ENCODE measurements at places on chromosomes 7 and 10. TPM values are rescaled to one million over a fixed set of nuclear protein-coding genes. Genes with fewer than 3 reads are reported as not detected.

DNA sequence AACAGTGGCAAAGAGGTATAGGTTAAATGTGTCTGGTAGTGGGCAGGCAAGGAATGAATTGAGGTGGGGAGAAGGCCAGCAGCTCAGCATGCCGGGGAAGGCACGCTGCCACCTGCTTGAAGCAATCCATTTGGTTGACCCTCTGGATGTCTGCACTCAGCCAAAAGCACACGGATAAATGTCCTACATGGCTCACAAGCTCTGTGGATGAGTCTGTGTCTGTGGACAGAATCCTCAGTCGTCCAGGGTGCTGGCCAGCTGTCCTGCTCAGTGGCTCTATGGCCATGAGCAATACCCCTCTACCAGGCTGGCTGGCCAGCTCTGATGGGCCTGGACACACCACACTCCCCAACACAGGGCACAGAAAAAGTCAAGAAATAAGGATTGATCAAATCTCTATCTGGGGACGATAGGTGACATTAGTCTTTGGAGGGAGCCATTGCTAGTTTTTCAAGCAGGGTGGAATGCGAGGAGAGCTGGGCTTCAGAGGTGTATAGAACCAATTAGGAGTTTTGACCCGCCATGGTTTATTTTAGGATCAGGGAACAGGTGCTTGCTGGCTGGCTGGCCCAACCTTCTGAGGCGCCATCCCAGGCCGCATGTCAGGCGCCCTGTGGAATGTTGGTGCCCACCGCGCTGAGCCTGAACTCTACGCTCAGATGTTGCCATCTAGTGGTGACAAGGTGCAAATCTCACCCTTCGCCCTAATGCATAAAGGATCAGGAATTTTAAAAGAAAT is 493.4 kb downstream of the TNS3 start:
- DNase-seq, result peak; percentile 84

- DNase-seq, result no peak
Measured at GRCh38 chr10:44069573-44069972, 315.3 kb downstream of the CXCL12 start.

GRCh38 chr7:101618207-101618839 is 10.8 kb downstream of the MYL10 start:
- DNase-seq, result no peak

DNA sequence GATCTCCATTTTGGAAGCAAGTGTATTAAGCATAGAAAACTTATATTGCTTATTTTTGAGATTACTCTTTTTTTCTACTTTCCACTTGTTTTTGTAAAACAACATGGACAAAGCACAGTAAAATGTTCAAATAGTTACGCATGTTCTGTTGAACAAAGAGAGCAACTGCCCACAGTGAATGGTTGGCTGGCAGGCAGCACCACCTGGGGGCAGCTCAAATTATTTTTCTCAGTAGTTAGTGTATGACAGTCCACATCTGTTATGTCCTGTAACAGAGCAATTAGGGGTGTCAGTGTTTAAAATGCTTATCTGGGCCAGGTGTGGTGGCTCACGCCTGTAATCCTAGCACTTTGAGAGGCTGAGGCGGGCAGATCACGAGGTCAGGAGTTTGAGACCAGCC is 46.1 kb upstream of the CACUL1 start:
- DNase-seq, result peak; percentile 59

- no peak for DNase-seq
Measured at GRCh38 chr7:102305414-102306268, 19.0 kb downstream of the SH2B2 start.

Gene CTTNBP2
- 56.4 TPM for total RNA-seq

Gene ITPRID1
- total RNA-seq, result 0.18 TPM

Gene LIPF
- total RNA-seq, result 18,610 TPM

DNA sequence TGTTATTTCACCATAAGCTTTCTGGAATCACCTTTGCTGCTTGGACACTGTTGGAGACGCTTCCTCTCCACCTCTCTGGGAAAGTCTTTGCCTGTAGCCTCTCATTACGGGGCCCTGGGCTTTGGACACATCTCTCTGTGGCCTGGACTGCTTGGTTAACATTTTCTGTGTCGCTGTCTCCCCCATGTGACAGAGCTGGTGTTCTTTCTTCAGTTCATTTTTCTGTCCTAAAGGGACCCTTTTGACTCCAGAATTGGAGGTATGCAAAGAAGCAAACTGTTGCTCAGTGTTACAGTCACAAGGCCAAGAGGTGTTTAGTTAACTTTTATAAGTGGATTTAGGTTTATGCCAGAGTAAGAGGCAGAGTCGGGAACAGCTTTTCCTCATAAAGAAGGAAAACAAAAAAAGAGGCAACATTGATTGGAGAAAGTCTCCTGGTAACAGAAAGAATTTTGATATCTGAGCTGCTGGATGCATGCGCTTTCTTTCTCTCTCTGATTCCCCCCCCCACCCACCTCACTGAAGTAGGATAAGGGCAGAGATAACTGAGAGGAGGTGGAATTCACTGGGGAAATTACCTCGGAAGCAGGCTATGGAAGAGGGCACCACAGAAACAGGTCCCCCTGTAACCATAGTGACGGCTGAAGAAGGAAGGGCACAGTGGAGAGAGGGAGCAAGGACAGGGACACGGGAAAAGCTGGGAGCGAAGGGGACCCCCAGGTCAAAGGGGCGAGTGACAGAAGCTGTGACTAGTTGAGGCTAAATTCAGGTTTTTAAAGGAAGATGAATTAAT is 57.8 kb downstream of the LGI1 start:
- DNase-seq, result peak; percentile 51

DNA sequence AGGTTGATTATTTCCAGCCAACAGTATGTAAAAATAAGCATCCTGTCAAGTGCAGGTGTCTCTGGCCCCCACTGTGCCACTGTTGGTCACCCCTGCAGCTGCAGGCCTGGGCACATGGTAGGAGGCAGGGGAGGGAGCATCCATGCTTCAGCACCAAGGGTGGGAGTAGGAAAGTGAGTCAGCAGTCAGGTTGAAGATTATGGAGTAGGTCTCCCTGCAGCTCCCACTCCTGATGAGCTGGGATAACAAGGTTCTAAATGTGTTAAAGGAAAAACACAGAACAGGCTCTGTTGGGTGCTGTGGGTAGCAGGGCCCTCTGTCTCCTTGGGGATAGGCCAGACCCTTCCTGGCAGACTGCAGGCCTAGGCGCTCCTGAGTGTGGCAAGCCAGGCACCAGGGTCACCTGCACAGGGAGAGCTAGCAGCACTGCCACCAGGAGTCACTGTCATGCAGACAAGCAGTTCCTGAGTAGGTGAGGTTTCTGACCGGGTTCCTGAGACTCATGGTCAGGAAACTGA is 59.3 kb downstream of the NUDCD3 start:
- DNase-seq, result peak; percentile 21

- peak; percentile 59 for DNase-seq
Measured at GRCh38 chr10:92413519-92413918, 122.6 kb downstream of the MARCHF5 start.

DNA sequence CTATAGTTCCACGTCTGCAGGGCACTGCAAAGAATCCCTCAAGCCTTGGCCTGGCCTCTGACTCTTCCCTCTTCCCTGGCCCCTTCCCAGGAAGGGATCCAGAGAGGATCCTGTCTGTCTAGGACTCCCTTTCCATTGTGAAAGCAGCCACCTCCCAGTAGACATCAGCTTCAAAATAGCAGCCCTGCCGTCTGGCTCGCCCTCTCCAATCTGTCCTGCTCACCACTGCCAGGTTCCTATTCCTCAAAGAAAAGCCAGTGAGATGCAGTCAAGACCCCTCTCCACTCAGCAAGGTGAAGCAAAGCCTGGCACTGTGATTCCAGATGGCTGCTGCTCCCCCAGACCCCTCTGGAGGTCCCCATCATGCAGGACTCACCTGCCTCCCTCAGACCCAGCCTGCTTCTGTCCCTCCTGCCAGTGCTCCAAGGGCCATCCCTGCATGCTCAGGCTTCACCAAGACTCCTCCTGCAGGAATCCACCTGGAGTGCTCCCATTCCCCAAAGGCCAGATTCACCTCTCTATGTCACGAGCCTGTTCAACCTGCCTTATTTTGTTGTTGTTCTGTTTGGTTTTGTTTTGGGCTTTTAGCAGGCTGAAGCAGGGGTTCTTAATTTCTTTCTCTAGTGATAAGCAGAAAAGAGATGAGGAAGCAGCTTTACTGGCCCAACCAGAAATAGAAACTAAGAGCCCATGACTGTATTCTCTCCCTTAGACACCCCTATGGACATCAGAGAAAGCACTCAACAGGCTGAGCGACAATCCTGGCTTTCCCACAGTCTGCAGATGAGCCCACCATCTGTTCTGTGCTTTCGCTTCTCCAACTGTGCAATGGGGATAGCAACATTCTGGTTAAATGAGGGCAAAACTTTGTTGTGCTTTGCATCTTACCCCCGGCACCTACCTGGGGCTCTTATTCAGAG is 305.1 kb downstream of the GRID1 start:
- DNase-seq, result peak; percentile 10

DNA sequence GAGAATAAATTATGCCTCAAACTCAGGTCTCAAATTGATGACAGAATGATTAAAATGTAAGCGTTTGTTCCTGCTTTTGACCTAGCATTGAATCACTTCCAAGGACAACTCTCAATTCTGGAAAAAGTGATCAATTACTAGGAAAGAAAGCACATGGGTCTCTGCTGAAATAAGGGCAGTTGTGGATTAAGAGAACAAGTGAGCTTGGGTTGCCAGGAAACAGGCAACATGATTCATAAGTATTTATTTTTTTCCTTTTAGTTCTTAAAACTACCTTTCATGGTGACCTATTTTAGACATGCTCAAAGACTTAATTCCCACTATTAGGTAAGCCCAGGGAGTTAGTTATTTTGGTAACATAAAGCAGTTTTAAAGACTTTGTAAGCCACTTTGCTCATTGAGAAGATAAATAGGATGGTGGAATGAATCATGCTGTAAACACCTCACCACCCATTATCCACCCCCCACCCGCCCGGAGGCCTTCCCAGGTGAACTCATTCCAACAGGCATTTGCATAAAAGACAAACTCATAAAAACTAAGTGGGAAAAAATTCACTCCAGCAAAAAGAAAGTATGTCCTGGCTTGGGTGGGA is 728.3 kb downstream of the SORCS1 start:
- no peak for DNase-seq

Gene SPDYE11
- total RNA-seq, result not detected

GRCh38 chr7:107125475-107125874 is 43.3 kb upstream of the HBP1 start:
- no peak for DNase-seq

DNA sequence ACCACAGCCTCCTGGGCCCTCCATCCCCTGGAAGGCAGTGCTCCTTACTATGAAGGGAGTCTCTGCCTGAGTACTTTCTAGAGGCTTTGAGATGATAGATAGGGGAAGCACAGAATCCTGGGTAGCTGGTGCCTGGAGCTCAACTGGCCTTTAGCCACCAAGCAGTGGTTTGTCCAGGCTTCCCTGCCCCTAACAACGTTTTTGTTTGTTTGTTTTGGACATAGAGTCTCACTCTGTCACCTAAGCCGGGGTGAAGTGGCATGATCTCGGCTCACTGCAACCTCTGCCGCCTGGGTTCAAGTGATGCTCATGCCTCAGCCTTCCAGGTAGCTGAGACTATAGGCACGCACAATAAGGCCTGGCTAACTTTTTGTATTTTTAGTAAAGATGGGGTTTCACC is 289.4 kb downstream of the PLXNA4 start:
- DNase-seq, result no peak

DNA sequence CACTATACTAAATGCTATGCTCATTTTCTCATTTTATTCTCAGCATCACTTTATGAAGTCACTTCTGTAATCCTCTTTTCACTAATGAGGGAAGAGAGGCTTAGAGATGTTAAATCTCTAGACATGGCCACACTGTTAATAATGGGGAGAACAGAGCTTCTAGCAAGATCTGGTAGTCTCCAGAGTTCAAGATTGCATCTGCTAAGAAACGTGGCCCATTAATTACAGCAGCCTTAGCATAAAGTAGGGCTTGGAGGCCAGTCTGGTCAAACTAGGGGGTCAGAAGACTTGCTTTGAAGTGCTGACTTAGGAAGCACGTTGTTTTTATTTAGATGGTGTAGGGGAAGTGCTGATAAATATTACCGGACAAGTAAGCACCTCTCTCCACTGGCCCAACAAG is 29.3 kb downstream of the ARL4A start:
- no peak for DNase-seq

Gene SGCE
- 66.5 TPM for total RNA-seq

- no peak for DNase-seq
Measured at GRCh38 chr10:47256751-47257336, 43.2 kb upstream of the GDF10 start.

GRCh38 chr7:45143616-45144015 is 14.0 kb upstream of the RAMP3 start:
- no peak for DNase-seq

GRCh38 chr7:156903232-156903909 is 10.4 kb upstream of the LMBR1 start:
- peak; percentile 62 for DNase-seq

Gene GPR15LG
- total RNA-seq, result 7.5 TPM

GRCh38 chr10:34612446-34612845 is 202.7 kb downstream of the PARD3 start:
- no peak for DNase-seq

Gene PAX2
- total RNA-seq, result not detected

DNA sequence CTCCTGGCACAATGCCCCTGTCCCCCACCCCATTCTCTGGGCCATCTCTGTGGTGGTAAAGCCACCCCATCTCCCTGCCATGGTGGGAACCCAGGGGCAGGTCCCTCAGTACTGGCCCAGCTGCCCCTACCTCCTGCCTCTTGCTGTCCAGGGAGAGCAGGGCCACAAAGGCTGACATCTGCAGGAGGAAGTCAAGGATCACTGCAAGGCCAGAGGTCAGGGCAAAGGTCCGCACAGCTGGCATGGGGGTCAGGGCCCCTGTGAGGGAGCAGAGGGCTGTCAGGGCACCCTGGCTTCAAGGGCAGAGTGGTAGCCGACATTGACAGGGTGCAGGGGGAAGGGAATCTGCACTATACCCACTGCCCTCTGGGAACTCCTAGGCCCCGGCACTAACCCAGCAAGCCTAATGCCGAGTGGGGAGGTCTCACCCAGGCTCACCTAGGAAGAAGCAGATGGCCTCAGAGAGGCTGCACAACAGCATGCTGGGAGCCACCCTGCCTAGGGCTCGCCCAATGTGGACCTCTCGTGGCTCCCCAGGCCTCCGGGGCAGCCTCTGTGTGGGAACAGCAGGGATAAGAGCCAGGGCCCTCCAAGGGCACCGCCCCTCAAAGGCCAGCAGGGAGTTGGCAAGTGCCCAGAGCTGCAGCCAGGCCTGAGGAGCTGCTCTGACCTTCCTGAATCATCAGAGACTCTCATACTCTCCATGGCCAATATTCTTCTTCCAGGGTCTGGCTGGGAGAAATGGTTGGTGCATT is 7.7 kb downstream of the NPC1L1 start:
- DNase-seq, result peak; percentile 20

Gene CYP2C19
- 33.8 TPM for total RNA-seq

DNA sequence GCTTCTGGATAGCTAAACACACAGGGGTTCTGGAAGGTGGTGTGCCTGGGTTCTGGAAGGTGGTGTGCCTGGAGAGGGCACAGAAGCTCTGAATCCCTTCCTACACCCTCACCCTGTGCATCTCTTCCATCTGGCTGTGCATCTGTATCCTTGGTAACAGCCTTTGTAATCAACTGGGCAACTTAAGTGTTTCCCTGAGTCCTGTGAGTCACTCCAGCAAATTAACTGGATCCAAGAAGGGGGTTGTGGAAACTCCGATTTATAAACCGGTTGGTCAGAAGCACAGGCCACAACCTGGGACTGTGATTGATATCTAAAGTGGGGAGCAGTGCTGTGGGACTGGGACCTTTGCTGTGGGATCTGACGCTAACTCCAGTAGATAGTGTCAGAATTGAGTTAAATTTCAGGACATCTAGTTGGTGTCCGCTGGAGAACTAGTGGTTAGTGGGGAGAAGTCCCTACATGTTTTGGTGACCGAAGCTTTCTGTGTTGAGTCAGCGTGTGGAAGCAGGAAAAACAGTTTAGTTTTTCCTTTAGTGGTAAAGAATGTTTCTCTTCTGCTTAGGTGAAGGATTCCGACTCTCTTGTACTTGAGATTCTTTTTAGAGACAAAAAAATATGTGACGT is 228.1 kb downstream of the BMPER start:
- DNase-seq, result no peak

All from stomach (tissue), 19 donors.